Activated CD4-positive, alpha-beta T cell treated with anti-CD3 and anti-CD28 coated beads for 4 hours (primary cell): ENCODE measurements at places on chromosomes 3 and 15.

DNA sequence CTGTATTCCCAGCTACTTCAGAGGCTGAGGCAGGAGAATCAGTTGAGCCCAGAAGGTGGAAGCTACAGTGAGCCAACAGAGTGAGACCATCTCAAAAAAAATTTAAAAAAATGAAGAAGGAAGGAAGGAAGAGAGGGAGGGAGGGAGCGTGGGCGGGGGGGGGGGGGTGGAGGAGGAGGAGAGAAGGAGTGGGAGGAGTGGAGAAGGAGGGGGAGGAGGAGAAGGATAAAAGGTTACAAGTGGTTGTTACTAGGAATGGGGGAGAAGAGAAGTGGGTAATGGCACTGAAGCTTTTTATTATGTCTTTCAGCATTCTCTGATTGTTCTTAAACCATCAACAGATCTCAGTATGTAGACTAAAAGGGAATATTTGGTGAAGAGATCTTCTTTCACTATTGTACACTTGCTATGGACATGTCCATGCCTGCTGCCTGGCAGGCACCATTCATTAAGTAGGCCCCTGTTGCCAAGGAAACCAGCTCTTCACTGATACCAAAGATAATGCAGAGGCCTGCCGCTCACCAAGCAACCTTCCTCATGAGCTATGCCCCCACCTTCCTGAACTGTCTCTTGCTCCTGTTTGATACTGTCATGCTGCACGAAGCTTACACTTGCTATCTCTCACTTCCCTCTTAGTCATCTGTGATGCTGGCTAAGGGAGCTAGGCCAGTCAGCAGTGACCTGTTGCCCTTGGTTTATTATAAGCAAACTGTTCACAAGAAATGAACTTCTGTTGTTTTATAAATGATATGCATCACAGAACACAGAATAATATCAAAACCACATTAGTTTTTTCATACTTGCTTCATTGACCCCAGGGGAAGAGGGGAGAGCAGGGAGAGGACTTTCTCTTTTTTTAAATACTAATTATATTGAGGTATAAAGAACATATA lies 23.1 kb downstream of the EPM2AIP1 start:
- peak; percentile 33 for DNase-seq

DNA sequence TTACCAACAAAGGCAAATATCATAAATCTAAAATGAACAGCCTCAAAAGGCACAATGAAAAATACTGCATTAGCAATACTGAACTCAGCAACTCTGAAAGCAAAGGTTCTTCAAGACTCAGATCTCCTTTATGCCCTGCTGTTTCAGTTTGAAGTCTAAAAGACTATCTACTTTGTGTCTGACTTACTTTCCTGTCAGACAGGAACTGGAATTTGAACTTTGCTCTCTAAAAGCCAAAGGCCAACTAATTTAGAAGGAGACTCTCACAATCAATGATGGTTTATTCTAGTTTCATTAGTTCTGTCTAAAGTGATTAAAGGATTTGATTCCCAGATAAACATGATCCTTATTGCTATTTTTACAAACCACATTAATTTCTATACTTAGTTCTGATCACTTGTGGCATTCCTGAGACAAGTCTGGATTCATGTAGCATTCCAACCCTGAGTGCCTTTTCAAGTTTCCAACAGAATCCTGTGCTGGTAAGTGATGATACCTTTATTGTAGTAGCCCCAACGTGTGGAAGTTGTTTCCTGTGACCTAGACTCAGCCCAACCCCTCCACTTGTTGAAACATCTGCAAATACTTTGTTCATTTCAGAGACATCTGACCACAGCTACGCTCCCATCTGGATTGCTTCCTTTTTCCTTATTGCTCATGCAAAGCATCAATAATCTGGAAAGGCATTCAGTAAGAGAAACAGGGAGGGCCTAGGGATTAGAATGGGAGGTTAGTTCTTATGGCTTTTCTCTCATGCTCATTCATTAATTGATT lies 14.9 kb upstream of the LEKR1 start:
- DNase-seq = no peak

DNA sequence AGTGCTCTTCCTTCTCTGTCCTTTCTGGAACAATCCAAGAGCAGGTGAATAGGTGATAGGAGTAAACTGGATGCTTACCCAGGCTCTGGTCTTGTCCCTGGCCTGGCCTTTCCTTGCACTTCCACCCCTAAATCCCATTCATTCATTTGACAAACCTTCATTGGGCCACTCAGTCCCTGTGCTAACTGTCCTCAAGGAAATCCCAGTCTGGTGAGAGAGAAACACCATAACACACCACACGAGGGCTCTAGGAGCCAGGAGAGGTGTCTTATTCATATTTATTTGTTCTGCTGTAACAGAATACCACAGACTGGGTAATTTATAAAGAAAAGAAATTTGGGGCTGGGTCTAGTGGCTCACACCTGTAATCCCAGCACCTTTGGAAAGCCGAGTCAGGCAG lies 22.8 kb downstream of the EFCC1 start:
- no peak for DNase-seq

DNA sequence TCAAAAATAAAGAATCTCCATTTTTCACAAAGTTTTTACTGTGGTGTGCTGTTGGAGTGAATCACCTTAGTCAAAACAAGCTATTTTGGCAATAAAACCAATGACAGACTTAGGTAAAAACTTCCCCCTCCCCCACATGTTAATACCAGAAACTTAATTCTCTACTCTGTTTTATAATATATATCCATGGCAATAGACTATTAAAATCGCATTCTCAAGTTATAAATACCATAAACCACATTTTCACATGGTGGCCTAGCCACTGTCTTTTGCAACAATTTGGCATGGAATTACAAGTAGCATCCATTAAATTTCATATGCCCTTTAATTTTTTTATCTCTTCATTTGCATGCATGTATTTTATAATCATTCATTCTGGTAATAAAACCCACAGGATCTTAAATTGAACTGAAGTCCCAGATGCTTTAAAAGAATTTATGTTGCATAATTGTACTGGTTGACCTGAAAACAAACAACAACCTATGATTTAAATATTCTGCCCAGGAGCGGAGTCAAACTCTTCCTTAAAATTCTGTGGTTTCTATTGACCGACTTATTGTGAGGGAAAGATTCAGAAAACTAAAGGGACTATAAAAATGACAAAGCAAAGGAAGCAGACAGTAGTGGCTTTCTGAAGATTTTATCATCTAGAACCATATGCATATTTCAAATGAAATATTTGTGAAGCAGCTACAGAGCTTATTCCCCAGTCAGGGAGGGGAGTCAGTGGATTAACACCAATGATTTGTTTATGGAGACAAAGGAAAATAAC lies 229.0 kb upstream of the TBL1XR1 start:
- no peak for DNase-seq

- DNase-seq = no peak
Measured at GRCh38 chr3:42472555-42472954, 29.9 kb upstream of the VIPR1 start.

DNA sequence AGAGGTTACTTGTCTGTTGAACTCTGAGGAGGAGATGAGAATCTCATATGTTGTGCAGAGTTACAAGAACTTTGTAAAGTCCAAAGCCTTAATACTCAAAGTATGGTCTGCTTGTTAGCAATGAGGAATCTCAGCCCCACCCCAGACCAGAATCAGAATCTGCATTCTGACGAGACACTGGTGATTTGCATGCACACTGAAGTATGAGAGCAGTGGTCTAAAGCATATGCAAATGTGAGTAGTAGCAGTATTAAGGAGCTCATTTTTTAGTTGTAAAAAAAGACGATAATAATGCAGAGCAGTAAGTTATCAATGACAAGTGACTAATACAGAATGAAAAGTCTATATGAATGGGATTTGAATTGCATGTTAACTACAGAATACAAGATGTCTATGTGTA lies 327.7 kb downstream of the RYR3 start:
- no peak for DNase-seq

- DNase-seq = no peak
Measured at GRCh38 chr3:128648940-128649663, 1.5 kb downstream of the RPN1 start.

DNA sequence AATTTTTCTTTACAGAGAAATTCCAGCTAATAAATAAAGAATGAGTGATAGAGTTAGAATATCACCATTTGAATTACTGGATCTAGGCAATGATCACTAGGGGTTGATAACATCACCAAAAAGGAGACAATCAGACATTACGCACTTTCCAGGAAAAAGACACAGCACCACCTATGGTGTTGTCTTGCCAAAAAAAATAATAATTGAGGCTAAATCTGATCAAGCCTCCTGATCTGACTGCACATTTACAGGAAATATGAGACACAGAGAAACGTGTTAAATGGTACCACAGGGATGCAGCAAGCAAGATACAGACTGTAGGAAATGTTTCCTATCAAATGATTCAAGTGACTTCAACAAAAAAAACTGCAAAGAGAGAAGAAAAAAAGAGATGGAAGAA lies 92.8 kb downstream of the EOMES start:
- no peak for DNase-seq

DNA sequence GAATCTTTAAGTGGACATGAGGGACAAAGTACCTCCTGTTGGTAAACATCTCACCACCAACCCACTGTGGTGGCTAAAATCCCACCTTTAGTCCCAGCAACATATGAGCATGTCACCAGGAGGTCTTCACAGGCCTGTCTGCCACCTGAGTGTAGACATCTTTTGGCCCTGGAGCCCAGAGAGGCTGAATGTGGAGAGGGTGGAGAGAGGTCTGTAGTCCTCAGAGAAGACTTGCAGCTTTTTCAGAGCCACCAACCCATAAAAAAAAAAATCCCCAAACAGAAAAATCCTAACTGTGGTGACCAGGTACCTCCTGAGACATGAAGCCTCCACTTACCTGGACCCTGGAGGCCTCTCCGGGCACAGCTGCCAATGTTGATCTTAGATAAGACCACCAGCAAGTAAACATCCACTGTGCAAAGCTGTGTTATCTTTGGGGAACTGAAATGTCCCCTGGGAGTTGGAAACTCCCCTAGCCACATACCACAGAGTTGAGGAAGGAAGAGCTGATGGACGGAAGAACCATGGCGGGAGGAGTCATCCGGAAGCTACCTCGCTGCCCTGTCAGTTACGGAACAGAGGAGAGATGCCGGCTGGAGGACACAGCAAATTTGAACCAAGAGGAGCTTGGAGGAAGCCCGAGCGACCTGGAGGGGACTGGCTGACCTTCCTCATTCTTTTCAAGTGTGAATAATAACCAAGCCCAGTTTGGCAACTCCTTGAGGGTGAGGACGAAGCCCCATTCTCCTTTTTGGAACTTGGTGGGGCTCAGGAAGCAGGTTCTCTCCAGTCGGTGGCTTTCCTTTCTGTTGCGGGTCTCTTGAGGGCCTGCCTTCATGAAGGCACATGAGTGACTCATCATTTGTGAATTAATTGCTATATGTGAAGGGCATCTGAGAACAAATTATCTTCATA lies at the start of gene GHRL:
Gene GHRL (minus strand): TSS at position 443 of the 915 bp plus-strand sequence. CDS start 2,767 bp downstream, outside the sequence.
- DNase-seq = no peak

DNA sequence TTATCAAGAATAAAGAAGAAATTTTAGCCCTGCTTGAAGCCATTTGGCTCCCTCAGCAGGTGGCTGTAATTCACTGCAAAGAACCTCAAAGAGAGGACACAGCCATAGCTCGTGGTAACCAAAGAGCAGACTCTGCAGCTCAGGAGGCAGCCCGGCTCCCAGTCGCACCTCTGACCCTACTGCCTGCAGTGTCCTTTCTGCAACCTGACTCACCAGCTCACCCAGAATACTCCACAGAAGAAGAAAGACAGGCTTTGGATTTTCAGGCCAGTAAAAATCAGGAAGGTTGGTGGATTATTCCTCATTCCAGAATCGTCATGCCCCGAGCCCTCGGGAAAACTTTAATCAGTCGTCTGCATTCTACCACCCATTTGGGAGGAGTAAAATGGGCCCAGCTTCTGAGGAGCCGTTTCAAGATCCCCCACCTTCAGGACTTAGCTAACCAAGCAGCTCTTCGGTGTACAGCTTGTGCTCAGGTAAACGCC lies 38.6 kb downstream of the ZBTB11 start:
- no peak for DNase-seq

GRCh38 chr3:28118087-28118486 lies 123.3 kb upstream of the CMC1 start:
- DNase-seq = no peak

- DNase-seq = no peak
Measured at GRCh38 chr15:54347082-54347827, 369.0 kb downstream of the UNC13C start.

- DNase-seq = no peak
Measured at GRCh38 chr3:141103067-141103466, 51.9 kb downstream of the SPSB4 start.
